ENCODE measurements at places on chromosomes 4 and X.

- DNase-seq: no peak
Observed at GRCh38 chr4:98741952-98742351, 83.5 kb upstream of the TSPAN5 start.

- peak; percentile 47 for DNase-seq
Observed at GRCh38 chr4:185101354-185101890, 41.6 kb upstream of the SLC25A4 start.

GRCh38 chr4:150173432-150173861, 95.2 kb downstream of the DCLK2 start:
- DNase-seq: peak; percentile 15

DNA sequence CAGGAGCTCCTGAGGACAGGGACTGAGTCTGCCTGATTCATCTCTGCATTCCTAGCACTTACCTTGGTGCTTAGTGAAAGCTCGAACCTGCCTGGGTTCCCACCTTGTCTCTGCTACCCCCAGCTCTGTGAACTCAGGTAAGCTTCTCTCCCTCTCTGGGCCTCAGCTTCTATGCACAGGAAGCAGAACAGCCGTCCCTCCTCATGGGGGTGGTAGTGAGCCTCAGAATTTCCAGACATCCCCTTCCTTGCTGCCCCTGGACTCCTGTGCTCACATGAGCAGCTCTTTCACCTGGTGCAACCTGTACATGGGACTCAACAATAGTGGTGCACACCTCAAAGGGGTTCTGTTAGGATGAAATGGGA, 50.8 kb downstream of the HTRA3 start:
- no peak for DNase-seq

GRCh38 chr4:62523256-62523655, 1323.1 kb downstream of the ADGRL3 start:
- DNase-seq: no peak
